ENCODE measurements at places on chromosomes 3 and 15. TPM values are rescaled to one million over a fixed set of nuclear protein-coding genes. Genes with fewer than 3 reads are reported as not detected.
A peak's percentile ranks its signal among the peaks of the same experiment; 100 is the strongest.

DNA sequence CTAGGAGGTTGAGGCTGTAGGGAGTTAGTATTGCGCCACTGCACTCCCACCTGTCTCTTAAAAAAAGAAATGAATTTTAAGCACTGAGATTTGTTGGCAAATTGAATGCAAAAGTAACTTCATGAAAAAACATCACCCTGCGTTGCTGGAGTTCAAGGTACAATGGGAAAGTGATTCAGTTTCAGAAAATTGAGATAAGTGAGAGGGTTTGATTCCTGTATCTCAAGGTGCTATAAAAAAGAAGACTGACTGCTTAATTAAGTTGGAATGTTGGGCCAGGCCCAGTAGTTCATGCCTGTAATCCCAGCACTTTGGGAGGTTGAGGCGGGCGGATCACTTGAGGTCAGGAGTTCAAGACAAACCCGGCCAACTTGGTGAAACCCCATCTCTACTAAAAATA, 39.1 kb downstream of the IQGAP1 start:
- H3K36me3 ChIP-seq: no peaks in the 10 kb centered on the region
- H3K4me3 ChIP-seq: no peak overlapping the region
- H3K4me1 ChIP-seq: peaks cover 7% of the 10 kb centered on the region
- H3K27ac ChIP-seq: no peak overlapping the region

The ABCC5 gene
- polyA plus RNA-seq: 64.0 TPM

GRCh38 chr3:155889952-155890351, 19.5 kb downstream of the GMPS start:
- H3K4me3 ChIP-seq: no peak overlapping the region
- no peak for DNase-seq
- peaks cover 13% of the 10 kb centered on the region for H3K36me3 ChIP-seq

DNA sequence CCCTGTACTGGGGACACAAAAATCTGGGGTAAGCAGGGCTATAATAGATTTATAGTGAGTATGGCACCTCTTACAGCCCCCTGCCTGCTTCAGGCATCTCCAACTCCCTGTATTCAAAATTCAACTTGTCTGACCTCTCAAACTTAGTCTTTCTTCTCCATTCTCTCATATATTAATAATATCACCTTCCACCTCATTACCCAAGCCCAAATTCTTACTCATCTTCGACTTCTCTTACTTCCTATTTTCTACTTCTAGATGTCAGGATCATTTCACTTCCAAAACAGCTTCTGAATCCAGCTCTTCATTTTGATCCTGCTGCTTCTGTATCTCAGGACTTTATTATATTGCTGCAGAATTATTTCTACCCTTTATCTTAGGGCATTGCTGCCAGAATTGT, 290.7 kb downstream of the CHST2 start:
- H3K27ac ChIP-seq: no peak overlapping the region
- no peaks in the 10 kb centered on the region for H3K36me3 ChIP-seq
- no peaks in the 10 kb centered on the region for H3K27me3 ChIP-seq
- no peak for DNase-seq

DNA sequence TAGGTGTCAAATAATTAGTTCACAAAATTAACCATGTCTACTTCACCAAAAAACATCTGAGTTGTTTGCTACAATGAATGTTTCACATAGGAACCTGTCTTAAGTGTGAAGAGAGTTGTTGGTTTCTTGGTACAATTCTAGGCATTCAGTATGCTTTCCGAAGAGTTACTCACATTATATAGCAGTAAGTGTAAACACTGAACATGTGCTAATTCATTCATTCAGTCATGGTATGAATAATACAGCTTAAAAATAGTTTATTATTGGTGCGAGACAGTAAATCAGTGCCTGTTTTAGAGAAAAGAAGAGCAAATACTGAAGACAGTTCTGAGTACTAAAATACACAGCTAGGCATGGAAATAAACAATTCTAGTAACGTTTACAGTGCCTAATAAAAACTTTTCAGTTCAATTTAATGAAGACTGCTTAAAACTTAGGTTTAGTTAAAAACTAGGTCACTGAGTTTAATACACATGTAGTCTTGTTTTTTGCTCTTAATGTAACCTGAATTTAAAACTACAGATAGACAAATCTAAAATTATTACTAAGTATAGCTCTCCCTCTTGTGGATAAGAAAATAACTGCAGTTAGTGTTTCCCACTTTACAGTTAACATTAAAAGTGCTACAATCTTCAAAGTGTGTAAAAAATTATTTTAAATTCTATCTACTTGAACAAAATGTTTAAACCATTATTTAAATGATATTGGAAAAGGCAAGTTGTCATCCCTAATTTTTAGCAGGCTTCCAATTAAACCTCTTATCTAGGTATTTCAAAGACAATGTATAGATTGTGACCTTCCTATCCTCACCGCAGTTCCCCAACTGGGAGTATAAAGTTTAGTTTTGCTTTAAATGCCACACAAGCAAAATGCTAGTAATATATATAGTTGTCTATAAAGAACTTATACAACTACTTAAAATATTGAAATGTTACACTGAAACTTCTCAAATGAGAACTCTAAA, 20.1 kb upstream of the ZCWPW2 start:
- no peaks in the 10 kb centered on the region for H3K4me1 ChIP-seq
- no peaks in the 10 kb centered on the region for H3K27me3 ChIP-seq
- no peak overlapping the region for H3K4me3 ChIP-seq
- no peak overlapping the region for H3K27ac ChIP-seq
- H3K36me3 ChIP-seq: peaks cover 74% of the 10 kb centered on the region
- no peak for DNase-seq

GRCh38 chr15:36356978-36357601, 222.3 kb upstream of the CDIN1 start:
- H3K27me3 ChIP-seq: no peaks in the 10 kb centered on the region
- H3K4me3 ChIP-seq: no peak overlapping the region
- no peak overlapping the region for H3K27ac ChIP-seq
- no peak for DNase-seq
- H3K36me3 ChIP-seq: no peaks in the 10 kb centered on the region

DNA sequence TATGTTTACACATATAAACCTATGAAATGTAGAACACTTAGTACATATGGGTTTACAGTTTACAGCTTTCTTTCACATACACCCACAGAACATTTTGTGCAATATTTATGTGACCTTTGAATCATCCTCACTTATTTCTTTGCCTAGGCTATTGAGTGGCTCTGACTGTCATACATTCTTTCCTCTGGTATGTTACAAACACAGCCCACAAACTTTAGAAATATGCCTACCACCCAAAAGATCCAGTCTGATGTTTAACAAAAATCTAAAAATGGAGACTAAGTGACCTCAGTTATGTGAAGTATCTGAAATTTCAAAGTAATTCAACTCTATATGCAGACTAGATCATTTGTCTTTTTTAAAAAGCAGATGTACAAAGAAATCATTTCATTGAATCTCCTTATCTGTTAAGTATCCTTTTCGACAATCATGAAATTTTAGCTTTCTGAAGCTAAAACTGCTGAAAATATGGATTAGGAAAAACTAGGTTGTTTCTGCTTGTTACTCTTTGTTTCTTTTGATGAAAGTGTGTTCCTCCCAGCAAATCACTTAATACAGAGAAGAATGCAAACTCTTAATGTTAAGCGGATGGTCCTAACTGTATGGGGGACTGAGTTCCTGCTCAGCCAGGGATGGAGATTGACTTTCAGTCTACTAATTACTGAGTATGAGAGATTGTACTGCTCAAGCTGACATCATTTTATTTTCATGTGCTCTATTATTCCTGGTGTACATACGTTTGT, 27.7 kb downstream of the CCDC54 start:
- no peaks in the 10 kb centered on the region for H3K4me1 ChIP-seq
- no peak overlapping the region for H3K27ac ChIP-seq
- H3K36me3 ChIP-seq: no peaks in the 10 kb centered on the region
- no peak overlapping the region for H3K4me3 ChIP-seq
- DNase-seq: no peak

DNA sequence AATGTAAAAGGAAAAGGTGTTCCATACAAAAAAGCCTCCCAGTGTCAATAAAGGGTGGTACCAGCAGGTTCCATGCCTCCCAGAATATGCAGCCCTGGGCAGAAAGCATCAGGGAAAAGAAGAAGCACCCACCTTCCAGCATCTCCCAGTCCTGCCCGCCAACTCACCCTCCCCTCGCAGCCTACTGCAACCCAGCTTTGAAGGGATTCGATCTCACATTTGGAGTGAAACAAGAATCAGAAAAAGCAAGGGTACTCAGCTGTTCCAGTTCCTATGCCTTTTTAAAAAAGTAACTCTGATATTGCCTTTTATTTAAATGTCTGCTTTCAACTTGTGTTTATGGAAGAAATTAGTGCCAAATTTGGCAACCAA, 166.9 kb downstream of the ADAMTS17 start:
- no peak overlapping the region for H3K27ac ChIP-seq
- no peaks in the 10 kb centered on the region for H3K4me1 ChIP-seq
- H3K27me3 ChIP-seq: no peaks in the 10 kb centered on the region
- H3K4me3 ChIP-seq: no peak overlapping the region

The ALPK3 gene
- 23.4 TPM for polyA plus RNA-seq

- H3K27ac ChIP-seq: no peak overlapping the region
- no peaks in the 10 kb centered on the region for H3K36me3 ChIP-seq
- H3K27me3 ChIP-seq: no peaks in the 10 kb centered on the region
- no peak for DNase-seq
- H3K4me1 ChIP-seq: no peaks in the 10 kb centered on the region
- no peak overlapping the region for H3K4me3 ChIP-seq
Observed at GRCh38 chr3:139728414-139728813, 50.6 kb upstream of the NMNAT3 start.

GRCh38 chr15:63107895-63108546, 13.6 kb upstream of the LACTB start:
- no peak overlapping the region for H3K4me3 ChIP-seq
- H3K36me3 ChIP-seq: no peaks in the 10 kb centered on the region
- H3K4me1 ChIP-seq: no peaks in the 10 kb centered on the region
- H3K27me3 ChIP-seq: no peaks in the 10 kb centered on the region
- H3K27ac ChIP-seq: peak overlapping the region; percentile 33

The TRIM42 gene
- not detected for polyA plus RNA-seq

DNA sequence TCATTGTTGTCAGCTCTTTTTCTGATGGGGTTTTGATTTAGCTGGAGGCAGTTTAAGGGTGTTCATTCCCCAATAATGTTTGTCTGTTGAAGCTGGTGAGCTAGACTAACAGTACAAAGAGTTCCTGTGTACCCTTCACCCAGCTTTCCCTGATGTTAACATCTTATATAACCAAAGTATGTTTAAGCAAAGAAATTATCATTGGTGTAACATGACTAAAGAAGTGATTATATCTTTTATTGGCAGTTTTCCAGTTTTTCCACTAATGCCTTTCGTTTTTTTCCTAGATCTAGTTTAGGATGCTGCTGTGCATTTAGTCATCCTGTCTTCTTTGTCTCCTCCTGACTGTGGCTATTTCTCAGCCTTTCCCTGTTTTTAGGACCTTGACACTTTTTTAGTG, 165.6 kb downstream of the LPP start:
- H3K4me1 ChIP-seq: no peaks in the 10 kb centered on the region
- H3K27me3 ChIP-seq: no peaks in the 10 kb centered on the region
- H3K36me3 ChIP-seq: no peaks in the 10 kb centered on the region
- no peak overlapping the region for H3K4me3 ChIP-seq
- no peak overlapping the region for H3K27ac ChIP-seq

GRCh38 chr15:96359616-96360521, 29.4 kb downstream of the NR2F2 start:
- H3K27me3 ChIP-seq: peaks cover 54% of the 10 kb centered on the region
- no peaks in the 10 kb centered on the region for H3K4me1 ChIP-seq
- no peak for DNase-seq

DNA sequence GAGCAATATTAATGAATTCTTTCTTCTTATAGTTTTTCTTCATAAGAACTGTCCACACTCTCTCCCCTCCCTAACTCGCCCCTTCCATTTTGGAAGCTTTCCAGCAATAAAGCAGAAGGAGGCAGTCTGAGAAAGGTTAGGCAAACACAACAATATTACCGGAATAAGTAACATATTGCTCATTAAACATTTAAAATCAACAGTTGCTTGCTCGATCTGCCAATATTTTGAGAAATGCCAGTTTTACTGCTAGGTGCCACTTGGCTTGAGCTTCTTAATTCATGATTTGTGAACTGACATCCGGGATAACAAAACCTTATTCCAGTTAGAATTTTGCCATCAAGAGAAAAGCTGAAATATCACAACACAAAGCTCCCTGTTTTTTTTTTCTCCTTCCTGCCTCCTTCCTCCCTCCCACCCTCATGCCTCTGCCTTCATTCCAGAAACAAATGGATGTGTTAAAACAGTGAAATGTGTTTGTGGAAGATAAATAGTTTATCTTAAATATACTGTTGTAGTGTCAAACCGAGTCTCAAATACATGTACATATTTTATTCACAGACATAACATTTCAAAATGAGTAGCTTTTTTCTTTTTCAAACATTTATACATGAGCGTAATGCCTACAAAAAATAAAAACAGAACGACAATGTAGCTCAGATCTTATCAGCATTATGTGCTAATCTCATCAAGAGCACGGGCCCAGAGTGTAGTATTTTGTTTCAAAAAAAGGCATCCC, 253.7 kb downstream of the GAP43 start:
- H3K36me3 ChIP-seq: no peaks in the 10 kb centered on the region
- no peak overlapping the region for H3K4me3 ChIP-seq
- no peak for DNase-seq
- no peaks in the 10 kb centered on the region for H3K4me1 ChIP-seq
- H3K27me3 ChIP-seq: no peaks in the 10 kb centered on the region

The SAMMSON gene
- 0.09 TPM for polyA plus RNA-seq

The LARP6 gene
- polyA plus RNA-seq: 14.3 TPM

The PIAS1 gene
- 63.5 TPM for polyA plus RNA-seq

The RTP1 gene
- not detected for polyA plus RNA-seq

DNA sequence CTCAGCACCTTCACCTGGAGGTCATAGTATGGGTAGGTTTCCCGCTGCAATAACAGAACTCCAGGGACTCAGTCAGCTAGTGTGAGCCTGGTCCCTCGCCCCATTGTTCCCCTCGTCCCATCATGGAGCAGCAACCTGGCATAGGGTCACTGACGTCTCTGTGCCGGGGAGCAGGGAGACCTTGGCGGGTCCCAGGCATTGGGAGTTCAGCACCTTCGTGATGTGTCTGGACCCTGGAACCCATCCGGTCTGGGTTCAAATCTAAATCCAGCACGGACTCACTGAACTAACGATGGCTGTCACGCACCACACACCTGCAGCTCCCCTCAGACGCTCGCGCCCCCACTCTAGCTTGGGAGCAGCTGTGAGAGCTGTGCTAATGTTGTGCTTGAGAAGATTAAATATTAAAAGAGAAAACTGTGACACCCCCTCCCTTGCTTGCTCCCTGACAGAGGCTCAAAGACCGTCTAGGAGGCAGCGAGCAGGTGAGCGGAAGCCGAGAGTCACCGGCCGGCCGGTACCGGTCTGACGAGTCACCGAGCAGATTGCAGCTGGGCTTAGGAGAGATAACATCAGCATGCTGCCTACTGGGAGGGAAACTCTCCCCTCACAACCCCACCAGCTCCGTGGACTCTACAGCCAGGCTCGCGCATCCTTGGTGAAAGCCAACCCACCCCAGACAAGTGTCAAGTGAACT, 742 bp downstream of the PLA2G4F start:
- no peaks in the 10 kb centered on the region for H3K27me3 ChIP-seq
- peaks cover 6% of the 10 kb centered on the region for H3K4me1 ChIP-seq
- H3K4me3 ChIP-seq: peak overlapping the region; percentile 44
- peak; percentile 74 for DNase-seq
